ENCODE measurements at places on chromosomes 6 and 20.

DNA sequence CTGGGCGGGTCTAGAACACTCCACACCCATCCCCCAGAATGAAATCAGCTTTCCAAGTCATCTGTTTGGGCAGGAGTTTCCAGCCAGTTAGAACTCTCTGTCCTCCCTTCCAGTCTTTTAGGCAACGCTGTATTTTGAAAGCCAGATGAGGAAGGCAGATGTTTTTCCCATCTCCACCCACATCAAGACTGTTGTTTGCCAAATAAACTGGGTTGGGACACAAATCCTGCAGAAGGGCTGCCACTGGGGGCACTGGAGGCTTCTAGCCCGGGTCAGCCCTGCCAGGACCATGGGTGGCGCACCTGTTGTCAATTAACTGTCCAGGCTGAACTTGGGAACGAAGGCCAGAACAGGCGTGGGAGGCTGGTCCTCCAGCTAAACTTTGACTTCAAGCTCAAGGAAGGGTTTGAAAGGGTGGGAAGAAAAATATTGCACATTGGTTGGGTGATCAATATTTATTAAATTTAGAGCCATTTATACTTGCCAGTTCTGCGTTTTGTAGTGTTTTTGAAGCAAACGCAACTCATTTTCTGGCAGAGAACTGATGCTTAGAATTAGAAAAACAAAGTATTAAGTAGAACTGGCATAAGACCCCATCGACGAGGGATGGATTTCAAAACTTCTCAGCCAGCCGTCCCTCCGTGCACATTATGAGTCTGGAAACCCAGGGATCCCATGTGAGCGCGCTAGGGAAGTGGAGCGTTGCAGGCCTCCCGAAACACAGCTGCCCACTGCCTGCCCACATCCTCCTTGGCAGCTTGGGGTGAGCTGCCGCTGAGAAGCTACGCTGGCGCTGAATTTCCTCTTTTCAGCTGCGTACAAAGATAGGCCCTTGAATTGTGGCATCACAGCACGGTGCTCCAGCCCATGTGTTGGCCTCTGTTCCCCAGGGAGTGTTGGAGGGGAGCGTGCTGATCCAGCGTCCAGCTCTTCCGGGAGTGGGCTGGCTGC, 297.4 kb downstream of the QKI start:
- peak; percentile 95 for DNase-seq

- DNase-seq, result no peak
These were observed 61.1 kb upstream of the SLC22A16 start for GRCh38 chr6:110537208-110538123.

DNA sequence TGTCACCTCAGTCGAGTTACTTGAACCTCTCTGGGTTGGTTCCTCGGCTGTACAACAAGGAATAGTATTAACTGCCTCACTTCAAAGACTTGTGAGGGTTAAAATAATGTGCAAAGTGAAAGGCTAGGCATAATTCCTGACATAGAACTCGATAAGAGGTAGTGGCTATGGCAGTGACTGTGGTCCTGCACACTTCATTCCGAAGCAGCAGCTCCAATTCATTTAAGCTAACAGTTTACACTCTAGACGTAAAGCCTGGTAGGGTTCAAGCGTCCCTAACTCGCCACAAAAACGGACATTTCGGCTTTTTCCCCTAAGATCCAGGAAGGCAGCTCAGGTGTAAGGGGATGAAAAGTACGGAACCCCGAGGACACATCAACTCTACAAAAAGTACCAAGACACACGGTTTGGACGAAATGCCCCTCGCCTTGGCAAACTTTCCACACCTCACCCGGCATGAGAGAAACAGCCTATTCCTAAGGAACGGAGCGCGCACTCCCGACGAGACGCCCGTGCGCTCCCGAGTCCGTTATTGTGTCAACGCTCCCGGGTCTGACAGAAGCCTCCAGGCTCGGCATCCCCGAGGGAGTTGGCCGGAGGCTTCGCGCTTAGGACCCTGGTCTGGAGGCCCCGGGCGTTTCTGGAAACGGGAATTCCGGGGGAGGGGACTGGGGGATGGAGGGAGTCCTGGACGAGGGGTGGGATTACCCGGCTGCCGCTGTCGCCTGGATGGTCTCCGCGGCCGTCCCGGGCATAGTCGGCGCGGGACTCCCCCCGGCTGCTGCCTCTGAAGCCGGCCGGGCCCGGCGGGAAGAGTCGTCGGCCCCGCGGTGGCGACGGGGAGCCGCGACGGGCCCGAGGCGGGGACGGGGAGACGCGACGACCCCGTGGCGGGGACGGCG, 937 bp downstream of the ZNF318 start:
- DNase-seq, result peak; percentile 56

DNA sequence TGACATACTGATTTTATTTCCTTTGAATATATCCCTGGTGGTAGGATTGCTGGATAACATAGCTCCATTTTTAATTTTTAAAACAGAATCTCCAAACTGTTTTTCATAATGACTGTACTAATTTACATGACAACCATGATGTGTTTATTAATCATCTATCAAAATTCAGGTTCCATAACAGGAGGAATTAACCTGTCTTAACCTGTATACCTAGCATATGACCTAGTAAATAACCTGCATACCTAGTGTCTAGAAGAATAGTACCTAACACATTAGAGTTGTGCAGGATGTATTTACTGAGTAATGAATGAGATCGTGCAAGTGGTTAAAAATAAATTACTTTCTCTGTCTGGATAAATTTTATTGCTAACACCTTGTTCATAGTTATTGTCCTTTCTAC, 45.8 kb upstream of the ARHGAP18 start:
- DNase-seq, result no peak

DNA sequence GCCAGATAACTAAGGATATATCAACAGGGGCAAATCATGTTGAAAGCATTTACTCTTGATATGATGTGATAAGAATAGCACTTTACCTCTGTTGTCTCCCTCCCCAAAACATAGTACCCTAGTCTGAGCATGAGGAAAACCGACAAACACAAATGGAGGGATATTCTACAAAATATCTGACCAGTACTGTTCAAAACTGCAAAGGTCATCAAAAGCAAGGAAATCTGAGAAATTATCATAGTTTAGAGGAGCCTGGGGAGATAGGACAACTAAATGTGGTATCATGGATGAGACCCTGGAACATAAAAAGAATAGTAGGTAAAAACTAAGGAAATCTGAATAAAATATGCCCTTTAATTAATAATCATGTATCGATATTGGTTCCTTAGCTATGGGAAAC, 483.3 kb upstream of the RNF217 start:
- DNase-seq, result no peak
